ENCODE measurements at places on chromosomes 7 and 10. TPM values are rescaled to one million over a fixed set of nuclear protein-coding genes. Genes with fewer than 3 reads are reported as not detected.

The ANKRD22 gene
- total RNA-seq = 0.15 TPM

The CTBP2 gene
- total RNA-seq = 1.2 TPM

The ACADSB gene
- total RNA-seq = 27.0 TPM

The PRR15 gene
- not detected for total RNA-seq

The CYP3A7 gene
- not detected for total RNA-seq

The TMEM213 gene
- total RNA-seq = not detected

The IGFBP3 gene
- 1.3 TPM for total RNA-seq

The NPSR1 gene
- total RNA-seq = not detected

The C10orf105 gene
- total RNA-seq = 0.15 TPM

The ADARB2 gene
- total RNA-seq = not detected

The CASD1 gene
- 20.7 TPM for total RNA-seq

The PRKG1 gene
- total RNA-seq = not detected

The ASB13 gene
- total RNA-seq = 9.0 TPM

The TMEM176A gene
- total RNA-seq = not detected

The WDR86 gene
- not detected for total RNA-seq

The CLEC5A gene
- total RNA-seq = not detected

The AQP1 gene
- total RNA-seq = 0.25 TPM

The TCF7L2 gene
- total RNA-seq = 0.65 TPM

The DCLRE1C gene
- total RNA-seq = 16.4 TPM

The PNLIPRP1 gene
- total RNA-seq = not detected

The NOBOX gene
- total RNA-seq = not detected

The GARS1 gene
- 421 TPM for total RNA-seq

The PAX4 gene
- total RNA-seq = not detected

The UCMA gene
- not detected for total RNA-seq

The TBX20 gene
- not detected for total RNA-seq

The BAMBI gene
- 1.6 TPM for total RNA-seq

The C10orf88 gene
- 10.9 TPM for total RNA-seq

The MEST gene
- total RNA-seq = 4.3 TPM

The FZD8 gene
- 0.59 TPM for total RNA-seq

The PPP1R9A gene
- total RNA-seq = 0.15 TPM

The MCM10 gene
- 90.8 TPM for total RNA-seq

The TUBAL3 gene
- not detected for total RNA-seq

The LDB3 gene
- not detected for total RNA-seq

The LRRD1 gene
- total RNA-seq = not detected

The BMPR1A gene
- total RNA-seq = 15.9 TPM

The NUTM2A gene
- total RNA-seq = 0.38 TPM

The SAMD9 gene
- 7.9 TPM for total RNA-seq

The ZNF786 gene
- total RNA-seq = 7.3 TPM

The TEX36 gene
- not detected for total RNA-seq

Measured in activated CD8-positive, alpha-beta memory T cell treated with anti-CD3 and anti-CD28 coated beads for 36 hours (primary cell).